Stimulated activated CD4-positive, alpha-beta T cell treated with anti-CD3 and anti-CD28 coated beads, TNF-alpha, amount 100 ng/mL, for 1 hour (primary cell): ENCODE measurements at places on chromosomes 11 and 22.
A peak's percentile ranks its signal among the peaks of the same experiment; 100 is the strongest.

DNA sequence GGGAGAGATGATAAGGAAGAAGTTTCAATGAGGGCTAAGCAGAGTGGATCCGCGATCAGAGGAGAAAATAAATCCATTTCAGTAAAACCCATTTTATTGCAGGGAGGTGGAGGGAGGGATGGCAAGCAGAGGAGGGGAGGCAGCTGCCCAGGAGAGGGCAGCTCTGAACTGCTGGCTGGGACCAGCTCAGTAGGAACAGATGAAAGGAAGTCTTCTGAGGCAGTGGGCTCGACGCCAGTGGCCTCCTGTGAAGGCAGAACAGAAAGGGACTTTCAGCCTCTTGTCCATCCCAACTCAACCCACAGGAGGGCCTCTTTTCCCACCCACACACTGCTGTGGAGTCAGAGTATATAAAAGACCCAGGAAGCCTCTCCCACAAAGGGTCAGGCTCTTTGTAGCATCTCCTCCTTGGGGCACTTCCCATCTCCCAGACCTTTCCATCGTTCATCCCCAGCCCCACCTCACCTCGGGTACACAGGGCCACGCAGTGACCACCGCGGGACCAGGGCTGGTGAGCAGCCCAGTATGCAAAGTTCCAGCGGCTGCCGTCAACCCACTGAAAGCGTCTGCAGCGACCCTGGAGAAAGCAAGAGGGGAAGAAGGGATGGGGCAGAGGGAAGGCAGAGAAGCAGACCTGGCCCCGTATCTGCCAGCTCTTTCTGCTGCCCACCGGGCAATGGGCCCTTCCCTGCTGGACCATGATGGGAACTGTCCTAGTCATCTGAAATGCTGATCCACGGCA, 3.0 kb downstream of the PRG2 start:
- DNase-seq, result no peak

- DNase-seq, result no peak
Observed at GRCh38 chr11:33362051-33362910, 105.1 kb downstream of the HIPK3 start.

DNA sequence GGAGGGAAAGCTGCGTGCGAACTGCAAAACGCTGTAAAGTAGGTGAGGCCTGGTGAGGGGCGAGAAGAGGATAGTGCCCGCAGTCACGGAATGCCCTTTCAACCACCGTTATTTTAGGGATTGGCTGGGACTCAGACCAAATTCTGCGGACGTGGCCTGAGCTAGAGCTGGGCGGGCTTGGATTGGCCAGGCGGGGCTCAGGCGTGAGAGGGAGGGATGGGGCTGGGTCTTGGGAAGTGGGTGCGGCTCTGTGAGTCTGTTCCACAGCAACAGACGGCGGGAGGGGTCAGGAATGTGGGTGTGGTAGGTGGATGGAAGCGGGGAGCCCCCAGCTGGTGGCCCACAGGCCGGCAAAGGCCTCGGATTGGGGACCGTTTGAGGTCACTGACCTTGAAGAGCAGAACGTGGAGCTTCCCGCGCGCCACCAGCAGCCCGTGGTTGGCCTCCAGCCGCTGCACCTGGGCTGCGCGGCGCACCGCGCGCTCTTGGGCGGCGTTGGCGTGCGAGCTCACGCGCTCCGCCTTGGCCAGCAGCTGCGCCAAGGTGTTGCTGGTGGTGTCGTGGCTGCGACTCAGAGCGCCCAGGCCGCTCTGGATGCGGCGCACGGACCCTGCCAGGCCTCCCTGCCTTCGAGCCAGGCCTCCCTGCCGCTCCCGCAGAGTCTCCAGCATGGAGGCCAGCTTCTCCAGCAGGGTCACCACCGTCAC, 444 bp downstream of the CAVIN3 start:
- DNase-seq, result no peak

DNA sequence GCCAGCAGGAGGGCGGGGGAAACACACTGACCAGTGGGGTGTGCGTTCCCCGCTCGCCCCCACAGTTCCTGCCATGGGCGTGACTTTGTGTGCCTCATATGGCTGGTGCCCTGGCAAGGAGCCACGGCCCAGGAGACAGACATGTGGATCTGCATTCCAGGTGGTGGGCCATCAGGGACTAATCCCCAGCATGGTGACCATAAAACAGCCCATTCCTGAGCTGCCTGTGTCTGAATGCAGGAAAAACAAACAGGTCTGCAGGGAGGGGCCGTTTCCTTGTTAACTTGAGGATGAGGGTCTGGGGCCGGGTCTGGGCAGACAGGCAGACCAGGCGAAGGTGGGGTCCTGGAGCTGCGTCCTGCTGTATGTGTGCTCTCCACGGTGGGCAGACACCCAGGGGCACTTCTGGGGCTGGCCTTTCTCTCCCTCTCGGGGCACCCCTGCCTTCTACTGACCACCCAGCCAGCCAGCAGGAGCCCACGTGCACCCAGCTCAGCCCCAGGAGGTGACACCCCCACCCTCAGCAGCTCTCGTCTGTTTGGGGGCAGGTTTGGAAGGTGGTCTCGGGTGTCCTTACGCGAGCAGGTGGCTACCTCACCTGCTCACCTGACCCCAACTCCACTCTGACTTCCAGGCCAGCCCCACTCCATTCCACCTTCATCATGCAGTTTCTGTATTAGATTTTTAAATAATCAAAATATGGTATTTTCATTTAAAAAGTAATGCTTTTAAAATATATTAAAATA, 120.3 kb downstream of the KCNQ1OT1 start:
- DNase-seq, result no peak

DNA sequence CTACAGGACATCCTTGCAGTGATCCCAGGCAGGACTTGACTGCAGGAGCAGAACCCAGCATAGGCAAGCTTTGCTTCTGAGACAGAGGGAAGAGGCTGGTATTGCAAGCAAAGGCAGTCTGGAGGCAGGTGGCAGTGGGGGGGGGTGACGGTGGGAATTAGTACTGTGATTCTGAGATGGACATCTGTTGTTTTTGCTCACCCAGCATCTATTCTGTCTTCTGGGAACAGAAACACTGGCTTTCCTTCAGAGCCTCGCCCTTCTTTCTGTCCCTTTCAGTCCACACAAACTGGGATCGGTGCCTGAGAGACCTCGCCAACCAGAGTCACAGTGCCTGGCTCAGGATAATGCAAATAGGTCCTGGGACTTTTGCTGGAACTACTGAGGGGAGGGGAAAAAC, 31.2 kb upstream of the RASL10A start:
- no peak for DNase-seq

- no peak for DNase-seq
Observed at GRCh38 chr22:35065796-35066218, at the start of gene ISX. TSS of gene ISX (plus strand) at chr22:35066158. CDS start at chr22:35067088, 930 bp downstream.

- no peak for DNase-seq
Observed at GRCh38 chr22:33005476-33005875, 52.7 kb downstream of the SYN3 start.

GRCh38 chr11:4393209-4393857, at the start of gene TRIM21:
TSS of gene TRIM21 (minus strand) at chr11:4393702. CDS start at chr11:4390409, 3,293 bp downstream.
- DNase-seq, result peak; percentile 67

DNA sequence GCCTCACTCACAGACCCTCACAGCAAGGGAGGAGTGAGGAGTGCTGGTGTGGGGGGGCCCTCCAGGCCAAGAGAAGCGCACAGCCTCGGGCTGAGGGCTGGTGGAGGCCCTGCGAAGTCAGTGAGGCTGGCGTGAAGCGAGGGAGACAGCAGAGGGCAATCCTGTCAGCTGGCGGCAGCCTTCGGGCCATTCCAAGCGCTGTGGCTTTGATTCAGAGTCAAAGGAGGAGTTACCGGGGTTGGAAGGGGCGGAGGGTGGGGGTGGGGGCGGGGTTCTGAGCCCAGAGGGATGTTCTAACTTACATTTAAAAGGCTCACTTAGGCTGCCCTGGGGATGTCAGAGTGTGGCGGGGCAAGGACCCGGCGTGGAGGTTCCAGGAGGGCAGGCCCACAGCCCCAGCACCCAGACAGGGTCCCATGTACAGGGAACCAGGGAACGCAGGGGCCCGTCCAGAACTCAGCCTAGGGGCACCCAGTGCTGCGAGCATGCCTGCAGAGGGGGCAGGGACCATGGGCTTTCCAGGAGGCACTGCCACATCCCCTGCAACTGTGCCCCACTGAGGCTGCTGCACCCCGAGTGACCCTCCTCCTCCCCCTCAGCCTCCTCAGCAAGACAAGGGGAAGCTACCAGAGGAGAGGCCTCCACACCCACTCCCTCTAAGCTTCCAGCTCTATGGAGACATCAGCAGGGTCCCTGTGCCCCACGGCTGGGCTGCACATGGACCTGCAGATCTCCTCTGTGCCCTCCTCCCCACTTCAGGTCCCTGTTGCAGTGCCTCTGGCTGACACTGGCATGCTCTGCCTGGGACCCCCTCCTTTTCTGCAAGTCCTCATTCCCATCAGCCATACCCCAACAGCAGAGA, 39.7 kb upstream of the TTLL12 start:
- no peak for DNase-seq

DNA sequence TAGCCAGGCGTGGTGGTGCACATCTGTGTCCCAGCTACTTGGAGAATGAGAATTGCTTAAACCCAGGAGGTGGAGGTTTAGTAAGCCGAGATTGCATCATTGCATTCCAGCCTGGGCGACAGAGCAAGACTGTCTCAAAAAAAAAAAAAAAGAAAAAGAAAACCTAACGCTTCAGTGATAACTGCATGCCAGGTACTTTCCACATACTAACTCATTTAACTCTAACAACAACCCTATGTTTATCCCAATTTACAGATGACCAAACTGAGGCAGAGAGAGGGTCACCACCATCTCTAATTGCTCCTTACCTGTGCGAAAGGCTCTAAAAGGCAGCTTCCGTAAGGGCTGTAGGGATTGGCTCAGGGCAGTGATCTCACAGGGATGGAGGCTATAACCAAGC, 11.6 kb downstream of the PISD start:
- DNase-seq, result no peak

DNA sequence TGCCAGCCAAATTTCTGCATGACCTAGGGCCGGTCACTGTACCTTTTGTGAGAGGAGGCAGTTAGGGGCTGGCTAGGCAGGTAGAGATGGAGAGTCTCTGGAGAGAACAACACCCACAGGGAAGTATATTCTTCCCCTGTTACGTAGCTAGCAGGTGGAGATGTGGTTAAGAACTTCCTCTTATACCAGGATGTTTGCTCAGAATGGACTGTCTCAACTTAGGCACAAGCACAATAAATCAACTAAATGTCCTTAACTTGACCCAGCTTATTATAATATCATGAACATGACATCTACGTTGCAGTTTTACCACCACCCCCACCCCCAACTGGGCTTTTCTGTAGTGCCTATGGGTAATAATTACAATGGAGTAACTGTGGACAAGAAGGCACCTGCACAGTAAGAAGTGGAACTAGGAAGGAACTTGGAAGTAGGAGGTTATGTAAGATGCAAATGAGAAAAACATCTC, 60.7 kb upstream of the MPEG1 start:
- DNase-seq, result no peak

DNA sequence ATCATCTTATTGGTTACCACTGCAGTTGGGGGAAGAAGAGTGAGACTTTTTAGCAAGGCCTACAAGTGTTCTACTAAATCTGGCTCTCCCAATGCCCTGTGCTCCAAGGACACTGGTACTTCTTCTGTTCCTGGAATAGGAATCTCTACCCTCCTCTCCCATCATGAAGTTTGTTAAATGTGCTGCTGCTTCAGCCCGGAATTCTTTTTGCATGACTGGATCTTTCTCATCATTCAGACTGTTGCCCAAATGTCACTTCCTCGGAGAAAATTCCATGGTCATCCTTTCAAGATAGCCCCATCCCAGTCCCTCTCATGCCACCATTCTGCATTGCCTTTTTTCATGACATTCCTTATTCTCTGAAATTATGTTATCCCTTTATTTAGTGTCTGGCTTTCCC, 400.8 kb downstream of the SOX6 start:
- DNase-seq, result no peak

DNA sequence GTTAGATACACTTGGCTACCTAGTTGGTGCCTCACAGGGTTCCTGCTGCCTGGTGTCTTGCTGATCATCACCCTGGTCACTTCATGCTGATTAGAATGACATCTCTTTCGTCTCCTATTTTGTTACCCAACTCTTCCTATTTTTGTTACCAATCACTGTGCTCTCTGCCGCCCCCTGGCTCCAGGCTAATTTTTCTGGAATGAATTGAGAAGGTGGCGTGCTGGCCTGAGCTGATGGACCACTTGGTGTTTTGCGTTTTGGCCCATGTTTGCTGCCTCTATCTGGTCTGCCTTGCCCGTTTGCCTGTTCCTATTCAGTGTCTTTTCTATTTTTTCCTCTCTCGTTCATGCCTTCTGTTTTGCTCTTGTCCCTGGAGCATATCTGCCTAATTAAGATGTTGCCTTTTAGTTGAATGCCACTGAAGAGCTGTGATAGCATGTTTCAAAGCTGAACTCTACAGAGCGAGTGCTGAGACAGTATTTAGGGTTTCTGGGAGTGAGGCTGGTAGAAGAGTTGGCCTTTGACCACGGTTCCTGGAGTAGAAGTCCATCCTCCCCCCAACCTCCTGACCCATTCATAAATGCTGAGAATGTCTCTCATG, 5.9 kb upstream of the ATF4 start:
- no peak for DNase-seq

- DNase-seq, result no peak
Observed at GRCh38 chr11:48064306-48064705, 83.9 kb downstream of the PTPRJ start.

DNA sequence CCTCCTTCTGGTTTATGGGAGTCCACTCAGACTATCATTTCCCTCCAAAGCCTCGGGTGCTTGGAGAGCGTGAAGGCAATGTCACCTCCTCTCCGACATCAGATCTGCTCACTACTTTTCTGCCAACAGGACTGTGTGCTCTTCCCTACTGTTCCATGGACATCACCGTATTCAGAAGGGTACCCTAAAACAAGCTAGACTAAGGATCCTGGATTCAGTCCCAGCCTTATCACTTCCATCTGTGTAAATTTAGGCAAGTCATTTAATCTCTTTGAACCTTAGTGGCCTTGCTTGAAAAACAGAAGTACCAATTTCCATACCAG, 78.2 kb downstream of the KCNC1 start:
- no peak for DNase-seq

DNA sequence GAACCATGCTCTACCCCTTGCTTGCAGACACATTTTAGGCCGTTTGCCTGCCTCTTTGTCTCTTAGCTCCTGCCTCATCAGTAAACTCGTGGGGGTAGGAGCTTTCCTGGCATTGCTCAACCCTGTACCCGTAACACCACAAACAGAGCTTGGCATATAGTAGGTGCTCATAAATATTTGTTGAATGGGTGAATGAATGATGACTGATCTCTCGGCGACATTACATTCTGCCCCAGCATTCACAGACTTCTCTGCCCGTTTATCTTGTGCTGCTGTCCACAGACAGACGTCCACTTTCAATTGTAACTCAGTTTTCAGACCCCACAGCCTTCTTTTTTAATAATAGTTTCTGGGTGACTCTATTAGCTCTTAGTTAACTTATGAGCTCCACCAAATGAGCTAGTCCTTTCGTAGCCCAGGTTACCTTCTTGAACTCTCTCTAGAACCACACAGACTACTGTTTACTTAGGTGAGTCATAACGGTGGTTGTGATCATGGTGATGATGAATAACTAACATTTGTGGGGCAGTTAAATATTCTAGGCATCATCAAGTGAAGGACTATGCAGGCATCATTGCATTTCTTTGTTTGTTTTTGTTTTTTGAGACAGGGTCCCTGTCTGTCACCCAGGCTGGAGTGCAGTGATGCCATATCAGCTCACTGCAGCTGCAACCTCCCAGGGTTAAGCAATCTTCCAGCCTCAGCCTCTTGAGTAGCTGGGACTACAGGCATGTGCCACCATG, 188.4 kb downstream of the ADAMTS15 start:
- no peak for DNase-seq

- no peak for DNase-seq
Observed at GRCh38 chr11:18713646-18714442, 12.1 kb downstream of the IGSF22 start.

GRCh38 chr11:33617672-33618350, 82.8 kb downstream of the C11orf91 start:
- DNase-seq, result no peak
